ENCODE measurements at places on chromosomes 12 and 14.

DNA sequence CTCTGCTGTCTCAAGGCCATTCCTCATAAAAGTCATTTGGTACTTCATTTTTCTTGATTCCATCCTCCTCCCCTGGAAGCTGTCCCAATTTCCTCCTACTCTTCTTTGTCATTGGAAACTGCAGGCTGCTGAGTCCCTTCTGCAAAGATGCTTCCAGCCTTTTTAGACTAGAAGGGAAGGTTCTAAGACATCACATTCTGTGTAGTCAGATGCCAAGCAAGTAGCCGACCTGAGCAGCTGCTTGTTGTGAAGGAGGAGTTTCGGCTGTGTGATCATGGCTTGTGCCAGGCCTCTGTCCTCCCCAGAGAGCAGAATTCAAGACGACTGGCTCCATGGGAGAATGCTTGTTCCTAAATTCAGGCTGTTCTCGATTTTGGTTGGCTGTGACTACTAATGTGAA is 8.7 kb downstream of the RFC5 start:
- DNase-seq: no peak

- no peak for DNase-seq
These were observed 688 bp upstream of the RASSF3 start for GRCh38 chr12:64609536-64610078.

- DNase-seq: no peak
These were observed 26.5 kb downstream of the MANSC1 start for GRCh38 chr12:12323591-12323990.

DNA sequence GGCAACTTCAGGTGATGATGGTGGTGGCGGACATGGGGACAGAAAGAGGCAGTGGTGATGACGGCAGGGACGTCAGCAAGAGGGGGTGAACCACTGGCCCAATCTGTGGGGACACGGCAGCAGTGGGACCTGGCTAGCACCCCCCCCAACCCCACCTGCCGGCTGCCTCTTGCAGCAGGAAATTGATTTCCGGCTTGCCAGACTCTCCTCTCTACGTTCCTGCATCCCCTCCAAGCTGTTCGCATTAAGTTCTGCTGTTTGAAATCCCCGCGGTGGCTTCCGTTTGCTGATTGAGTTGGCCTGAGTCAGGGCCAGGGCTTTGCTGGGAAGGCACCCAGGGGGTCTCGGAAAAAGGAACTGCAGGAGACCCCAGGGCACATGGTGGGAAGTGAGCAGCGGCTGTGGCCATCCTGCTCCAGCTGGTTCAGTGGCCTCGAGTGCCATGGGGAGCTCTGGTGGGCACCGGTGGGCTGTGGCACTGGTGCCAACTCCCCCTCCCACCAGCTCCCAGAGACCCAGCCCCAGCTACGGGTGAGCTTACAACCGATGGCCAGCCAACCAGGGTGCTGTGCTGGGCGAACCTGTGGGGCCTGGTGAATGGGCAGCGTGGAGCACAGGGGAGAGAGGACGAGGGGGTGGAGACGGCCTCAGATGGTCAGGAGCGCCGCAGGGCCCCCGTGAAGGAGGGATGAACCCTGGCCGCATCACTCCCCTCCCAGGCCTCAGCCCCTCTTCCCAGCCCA is 14.6 kb upstream of the NUDT14 start:
- DNase-seq: no peak

GRCh38 chr12:119006746-119007145 is 25.4 kb downstream of the SRRM4 start:
- DNase-seq: peak; percentile 90

DNA sequence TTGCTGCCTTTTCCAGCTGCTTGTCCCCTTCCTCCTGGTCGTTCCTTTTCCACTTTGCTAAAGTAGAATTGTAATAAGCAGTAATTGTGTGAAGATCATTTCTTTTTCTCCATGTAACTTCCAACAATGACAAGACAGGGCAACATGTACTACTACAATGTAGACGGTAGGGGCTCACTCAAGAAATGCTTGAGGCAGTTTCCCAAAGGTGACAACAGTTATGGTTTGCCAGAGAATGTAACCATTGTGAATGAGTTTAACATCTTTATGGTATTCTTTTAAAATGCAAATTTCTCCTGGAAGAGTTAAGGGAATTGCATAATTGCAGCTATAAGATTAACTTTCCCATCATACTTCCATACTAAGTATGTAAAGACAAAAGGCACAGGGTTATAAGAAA is 23.8 kb upstream of the PHLDA1 start:
- DNase-seq: no peak

DNA sequence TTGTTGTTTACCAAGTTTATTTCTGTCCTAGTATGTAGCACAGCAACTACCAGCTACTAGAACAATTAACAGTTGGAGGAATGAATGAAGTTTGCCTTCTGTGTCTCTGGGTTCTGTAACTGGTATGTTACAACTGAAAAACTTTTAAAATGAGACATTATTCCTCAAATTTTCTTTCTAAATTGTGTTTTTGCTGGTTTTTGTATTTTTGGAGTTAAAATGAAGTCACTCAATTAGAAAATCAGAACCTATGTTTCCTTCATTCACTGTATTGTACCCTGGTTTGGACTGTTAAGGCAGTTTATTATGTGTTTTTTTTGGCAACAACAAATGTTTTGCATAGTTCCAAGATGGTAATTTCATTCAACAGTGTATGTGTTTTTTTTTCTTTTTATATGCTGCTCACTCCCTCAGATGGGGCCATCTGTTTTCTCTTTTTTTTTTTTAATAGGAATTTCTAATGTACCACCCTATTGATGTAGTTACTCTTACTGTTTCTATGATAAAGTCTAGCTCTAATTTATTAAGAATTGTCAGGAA is 30.2 kb upstream of the EVL start:
- no peak for DNase-seq

GRCh38 chr14:61174987-61175386 is 106.2 kb downstream of the TMEM30B start:
- no peak for DNase-seq

DNA sequence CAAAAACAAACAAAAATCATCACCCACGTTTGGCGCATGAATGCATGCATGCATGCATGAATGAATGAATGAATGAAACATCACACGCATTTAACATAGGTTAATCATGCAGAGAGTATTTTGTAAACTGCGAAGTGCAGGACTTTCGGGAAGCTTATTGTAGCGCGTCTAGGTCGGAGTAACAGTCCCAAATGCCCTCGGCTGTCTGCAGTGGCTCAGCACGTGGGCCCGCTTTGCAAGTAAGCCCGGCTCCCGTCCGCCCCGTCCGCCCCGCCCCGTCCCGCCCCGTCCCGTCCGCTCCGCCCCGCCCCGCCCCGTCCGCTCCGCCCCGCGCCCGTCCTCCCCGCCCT is 263 bp upstream of the IFT81 start:
- DNase-seq: no peak

GRCh38 chr14:85437148-85437547 is 92.8 kb upstream of the FLRT2 start:
- DNase-seq: no peak

- no peak for DNase-seq
These were observed 18.6 kb downstream of the HSD17B6 start for GRCh38 chr12:56781726-56782125.

DNA sequence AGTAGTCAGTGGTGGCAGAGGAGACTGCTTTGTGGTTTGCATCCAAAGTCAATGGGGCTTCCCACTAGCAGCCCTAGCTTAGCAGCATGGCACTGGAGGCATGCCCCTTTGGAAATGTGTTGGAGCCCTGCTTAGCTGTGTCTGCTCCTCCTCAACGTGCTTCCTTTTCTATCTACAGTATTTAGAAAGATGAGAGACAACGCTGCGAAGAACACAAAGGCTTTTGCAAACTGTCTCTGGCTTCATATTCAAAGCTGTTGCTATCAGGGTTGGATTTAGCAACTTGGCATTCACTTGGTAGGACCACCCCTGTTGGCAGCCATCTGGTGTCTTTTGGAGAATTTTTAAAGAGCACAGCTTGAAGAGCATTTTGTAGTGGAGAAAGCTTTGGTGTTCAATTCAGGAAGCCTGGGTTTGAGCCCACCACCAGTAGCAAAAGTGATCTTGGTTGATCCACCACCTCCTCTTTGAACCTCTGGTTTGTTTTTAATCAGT is 82.1 kb upstream of the CCDC196 start:
- no peak for DNase-seq

- DNase-seq: no peak
These were observed 217.8 kb downstream of the TMEM117 start for GRCh38 chr12:44053549-44054127.

DNA sequence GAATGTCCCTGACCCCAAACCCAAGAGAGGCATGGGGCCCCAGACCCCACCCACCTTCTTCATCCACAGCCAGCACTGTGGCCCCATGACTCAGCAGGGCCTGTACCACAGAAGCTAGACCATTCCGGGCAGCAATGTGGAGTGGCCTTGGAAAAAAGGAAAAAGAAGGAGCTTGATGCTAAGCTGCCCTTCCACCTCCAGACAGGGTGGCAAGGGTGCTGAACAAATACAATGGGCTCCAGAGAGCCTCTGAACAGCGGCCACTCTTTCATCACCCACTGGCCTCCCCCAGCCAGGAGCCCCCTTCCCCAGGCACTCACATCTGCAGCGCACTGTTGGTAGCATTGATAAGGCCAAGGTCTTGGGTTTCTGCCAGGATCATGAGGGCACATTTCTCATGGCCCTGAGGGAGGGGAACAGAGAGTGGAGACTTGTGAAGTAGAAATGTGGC is 13.9 kb downstream of the SLC39A5 start:
- DNase-seq: no peak

DNA sequence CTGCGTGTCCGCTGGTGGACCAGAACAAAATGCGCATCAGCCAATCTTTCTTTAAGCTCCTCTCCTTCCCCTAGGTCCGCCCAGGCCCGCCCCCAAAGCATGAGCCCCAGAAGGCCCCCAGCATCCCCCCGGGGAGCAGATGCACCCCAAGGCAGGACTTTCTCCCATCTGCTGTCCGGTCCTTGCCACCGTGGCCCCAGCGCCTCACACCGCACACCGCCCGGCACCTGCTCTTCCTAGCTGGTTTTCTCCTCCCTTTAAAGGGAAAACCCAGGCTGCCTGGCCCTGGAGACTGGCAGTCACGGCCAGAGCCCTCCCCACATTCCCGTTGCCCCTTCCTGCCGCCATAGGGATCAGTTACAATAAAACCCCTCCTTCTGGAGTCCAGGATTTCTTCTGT is 30.2 kb downstream of the RIMBP2 start:
- DNase-seq: no peak

- no peak for DNase-seq
These were observed 3.8 kb downstream of the KRT6C start for GRCh38 chr12:52469853-52470252.

DNA sequence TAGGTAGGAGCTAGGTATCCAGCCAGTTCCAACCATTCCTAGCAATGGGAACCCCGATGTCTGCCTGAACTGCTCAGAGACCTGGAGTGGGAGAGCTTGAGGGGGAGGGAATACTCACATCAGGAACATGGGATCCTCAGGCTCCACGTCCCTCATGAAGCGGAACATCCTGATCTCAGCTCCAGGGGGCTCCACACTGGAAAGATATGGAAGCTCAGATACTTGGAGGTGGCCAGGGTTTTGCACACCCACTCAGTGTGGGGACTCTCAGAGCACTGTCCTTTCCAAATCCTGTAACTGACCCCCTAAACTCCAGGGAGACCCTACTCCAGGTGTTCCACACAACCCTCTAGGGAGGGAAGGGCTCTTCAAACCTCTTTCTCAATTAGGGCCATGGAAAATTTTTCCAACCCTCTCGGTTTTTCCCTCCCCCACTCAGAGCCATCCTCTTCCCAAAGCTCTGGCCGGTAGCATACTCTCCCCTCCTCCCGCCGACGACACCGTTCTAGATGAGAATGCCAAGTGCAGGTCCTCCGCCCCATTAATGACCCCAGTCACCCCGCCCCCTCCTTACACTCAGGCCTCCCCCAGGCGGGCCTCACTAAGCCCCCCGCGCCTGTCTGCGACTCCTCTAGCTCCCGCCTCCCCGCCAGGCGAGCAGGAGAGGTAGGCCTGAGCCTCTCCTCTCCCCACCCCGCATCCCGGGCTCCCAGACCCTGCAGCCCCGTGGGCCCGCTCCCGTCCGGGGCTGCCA is 597 bp downstream of the MLF2 start:
- DNase-seq: peak; percentile 69

- no peak for DNase-seq
These were observed 49.1 kb upstream of the KCNA5 start for GRCh38 chr12:4994622-4995021.

GRCh38 chr12:91877022-91877421 is 268.6 kb downstream of the BTG1 start:
- no peak for DNase-seq

- no peak for DNase-seq
These were observed 7.6 kb downstream of the POP5 start for GRCh38 chr12:120573560-120573959.

- DNase-seq: no peak
These were observed 50.0 kb upstream of the GPATCH2L start for GRCh38 chr14:76101391-76102379.

GRCh38 chr14:67728258-67728657 is 26.6 kb downstream of the RDH12 start:
- DNase-seq: no peak

DNA sequence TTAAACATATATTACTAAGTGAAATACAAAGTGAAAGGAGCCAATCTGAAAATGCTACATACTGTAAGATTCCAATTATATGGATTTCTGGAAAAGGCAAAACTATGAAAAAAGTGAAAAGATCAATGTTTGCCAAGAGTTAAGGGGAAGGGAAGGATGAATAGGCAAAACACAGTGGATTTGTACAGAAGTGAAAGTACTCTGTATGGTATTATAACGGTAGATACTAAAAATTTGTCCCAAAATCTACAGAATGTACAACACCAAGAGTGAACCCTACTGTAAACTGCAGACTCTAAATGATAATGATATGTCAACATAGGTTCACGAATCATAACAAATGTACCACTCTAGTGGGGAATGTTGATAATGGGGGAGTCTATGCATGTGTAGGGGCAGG is 17.8 kb downstream of the EEA1 start:
- no peak for DNase-seq

DNA sequence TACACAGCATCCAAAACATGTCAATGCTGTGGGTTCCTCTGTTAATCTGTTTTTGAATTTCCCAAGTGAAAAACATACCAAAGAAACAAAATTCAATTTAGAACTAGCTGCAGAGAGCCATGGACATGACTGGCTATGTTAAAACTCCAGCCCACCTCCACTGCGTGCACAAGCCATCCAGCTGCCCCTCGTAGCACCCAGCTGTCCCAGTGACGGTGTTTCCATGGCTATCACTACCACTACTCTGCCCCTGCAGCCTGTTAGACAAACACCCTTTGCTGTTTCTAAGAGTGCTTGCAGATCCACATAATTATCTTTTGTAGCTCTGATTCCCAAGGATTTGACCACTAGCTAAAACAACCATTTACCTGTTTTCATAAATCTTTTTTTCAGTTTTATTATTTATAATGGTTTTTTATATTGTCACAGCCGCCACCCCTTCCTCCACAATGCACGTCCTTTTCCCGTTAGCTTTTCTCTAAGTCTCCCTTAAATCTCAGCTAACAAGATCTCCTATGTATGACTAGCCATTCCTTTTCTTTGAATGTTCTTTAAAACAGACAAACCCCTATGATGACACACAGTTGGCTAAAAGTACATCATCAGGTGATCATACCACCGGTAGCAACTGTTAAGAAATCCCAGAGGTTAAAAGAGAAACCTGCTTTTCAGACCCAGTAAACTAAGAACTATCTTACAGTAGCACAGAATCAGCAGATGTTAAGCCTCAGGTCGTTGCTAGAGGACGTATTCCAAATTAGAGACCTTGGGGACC is 37.8 kb upstream of the NAA30 start:
- DNase-seq: no peak

Data from D341Med (cell line).